ENCODE measurements at places on chromosomes 13 and 19.

DNA sequence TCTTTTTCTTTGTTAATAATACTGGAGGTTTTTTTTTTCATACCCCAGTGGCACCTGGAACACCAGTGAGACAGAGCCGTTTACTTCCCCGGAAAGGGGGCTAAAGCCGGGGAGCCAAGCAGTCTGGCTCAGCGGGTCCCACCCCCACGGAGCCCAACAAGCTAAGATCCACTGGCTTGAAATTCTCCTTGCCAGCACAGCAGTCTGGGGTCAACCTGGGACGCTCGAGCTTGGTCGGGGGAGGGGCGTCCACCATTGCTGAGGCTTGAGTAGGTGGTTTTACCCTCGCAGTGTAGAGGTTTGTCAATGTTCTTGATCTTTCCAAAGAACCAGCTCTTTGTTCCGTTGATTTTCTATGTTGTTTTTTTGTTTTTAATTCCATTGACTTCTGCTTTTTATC, 94.6 kb upstream of the DIAPH3 start:
- DNase-seq = no peak

DNA sequence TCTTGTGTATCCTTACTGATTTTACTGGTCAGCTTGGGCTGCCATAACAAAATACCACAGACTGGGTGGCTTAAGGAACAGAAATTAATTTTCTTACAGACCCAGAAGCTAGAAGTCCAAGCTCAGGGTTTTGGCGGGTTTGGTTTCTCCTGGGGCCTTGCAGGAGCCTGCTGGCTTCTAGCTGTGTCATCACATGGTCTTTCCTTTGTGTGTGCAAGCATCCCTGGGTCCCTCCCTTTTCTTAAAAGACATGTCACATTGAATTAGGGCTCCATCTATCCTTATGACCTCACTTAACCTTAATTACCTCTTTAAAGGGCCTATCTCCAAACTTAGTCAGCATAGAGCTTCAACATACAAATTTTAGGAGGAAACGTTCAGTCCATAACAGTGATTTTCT, 23.4 kb downstream of the UBAC2 start:
- no peak for DNase-seq

DNA sequence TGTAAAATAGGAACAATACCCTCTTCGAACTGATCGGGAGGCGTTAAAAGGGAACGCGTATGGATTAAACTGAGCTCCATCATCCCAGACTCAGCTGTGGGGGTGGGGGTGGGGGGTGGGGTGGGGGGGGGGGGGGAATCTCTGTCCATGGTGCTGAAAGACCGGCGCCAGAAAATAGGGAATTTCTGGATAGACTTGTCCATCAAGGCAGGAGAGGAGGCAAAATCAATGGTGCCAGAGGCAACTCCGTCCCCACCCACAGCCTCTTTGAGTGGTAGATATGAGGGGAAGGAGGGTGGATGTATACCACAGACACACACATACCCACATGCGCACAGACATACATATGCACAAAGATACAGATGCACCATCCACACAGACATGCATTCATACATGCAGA, 37.4 kb downstream of the ZNF787 start:
- no peak for DNase-seq

- no peak for DNase-seq
These were observed 20.0 kb downstream of the LAMP1 start for GRCh38 chr13:113317031-113317430.

GRCh38 chr19:28539759-28540158, 673.2 kb downstream of the UQCRFS1 start:
- DNase-seq = no peak

- DNase-seq = no peak
These were observed 64.7 kb downstream of the COL4A2 start for GRCh38 chr13:110371550-110372465.

GRCh38 chr19:1839658-1840540, 8.4 kb downstream of the REXO1 start:
- DNase-seq = no peak

Data from activated naive CD4-positive, alpha-beta T cell treated with Interleukin-2 at 50 U/mL for 16 hours (primary cell).